ENCODE measurements at places on chromosomes 2 and 18. TPM values are rescaled to one million over a fixed set of nuclear protein-coding genes. Genes with fewer than 3 reads are reported as not detected.

DNA sequence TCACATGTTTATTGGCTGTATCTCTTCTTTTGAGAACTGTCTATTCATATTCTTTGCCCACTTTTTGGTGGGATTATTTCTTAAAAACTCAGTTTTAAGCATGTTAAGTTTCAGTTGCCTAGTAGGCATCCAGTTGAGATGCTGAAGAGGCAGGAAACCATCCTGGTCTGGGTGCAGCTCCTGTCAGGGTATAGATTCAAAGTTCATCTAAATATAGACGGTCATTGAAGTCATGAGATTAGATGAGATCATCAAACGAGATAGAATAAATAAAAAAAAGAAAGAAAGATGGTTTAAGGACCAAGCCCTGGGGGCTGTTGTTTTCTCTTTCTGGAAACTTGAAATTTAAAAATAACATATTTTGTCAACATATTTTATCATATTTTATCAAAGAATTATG, 9.2 kb upstream of the DNAH7 start:
- no peaks in the 10 kb centered on the region for H3K27me3 ChIP-seq
- H3K36me3 ChIP-seq: peaks cover 8% of the 10 kb centered on the region
- no peak overlapping the region for H3K4me3 ChIP-seq
- H3K4me1 ChIP-seq: peaks cover 23% of the 10 kb centered on the region
- no peak overlapping the region for H3K27ac ChIP-seq

The ZDBF2 gene
- 19.8 TPM for total RNA-seq

The IER3IP1 gene
- total RNA-seq: 13.3 TPM

DNA sequence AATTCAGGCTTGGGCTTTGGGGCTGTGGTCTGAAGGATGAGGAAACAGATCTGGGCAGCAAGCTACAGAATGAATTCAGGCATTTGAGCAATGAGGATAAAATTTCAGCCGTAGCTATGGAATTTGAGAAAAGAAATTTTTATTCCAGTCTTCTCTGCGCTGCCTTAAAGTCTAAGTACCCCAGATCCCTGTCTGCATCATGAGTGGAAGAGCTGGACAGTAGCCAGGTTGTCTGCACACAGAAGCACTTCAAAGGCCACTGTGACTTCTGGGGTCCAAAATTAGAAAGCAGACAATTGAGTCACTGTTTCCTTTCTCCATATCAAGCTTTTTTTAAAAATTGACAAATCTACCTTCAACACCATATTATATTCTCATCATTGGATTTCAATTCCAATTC, 787.6 kb upstream of the GCFC2 start:
- H3K27me3 ChIP-seq: no peaks in the 10 kb centered on the region
- H3K36me3 ChIP-seq: no peaks in the 10 kb centered on the region
- no peak for DNase-seq
- H3K27ac ChIP-seq: no peak overlapping the region
